ENCODE measurements at places on chromosomes 3 and 15.

DNA sequence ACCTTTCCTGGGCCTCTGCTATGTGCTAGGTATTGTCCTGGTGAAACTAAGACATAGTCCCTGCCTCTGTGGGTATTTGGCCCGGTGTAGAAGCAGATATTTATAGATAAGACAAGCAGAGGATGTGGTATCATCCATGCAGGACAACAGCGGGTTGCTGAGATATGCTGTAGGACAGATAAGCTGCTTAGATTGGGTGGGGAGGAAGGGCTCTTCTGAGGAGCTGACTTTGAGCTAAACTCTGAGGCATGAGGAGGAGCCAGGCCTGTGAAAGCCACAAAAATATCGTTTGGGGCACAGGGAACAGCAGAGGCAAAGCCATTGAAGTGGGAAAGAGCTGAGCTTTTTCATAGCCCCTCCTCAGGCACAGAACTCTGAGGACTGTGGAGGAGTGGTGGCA lies 492.5 kb upstream of the CFAP20DC start:
- DNase-seq: no peak

DNA sequence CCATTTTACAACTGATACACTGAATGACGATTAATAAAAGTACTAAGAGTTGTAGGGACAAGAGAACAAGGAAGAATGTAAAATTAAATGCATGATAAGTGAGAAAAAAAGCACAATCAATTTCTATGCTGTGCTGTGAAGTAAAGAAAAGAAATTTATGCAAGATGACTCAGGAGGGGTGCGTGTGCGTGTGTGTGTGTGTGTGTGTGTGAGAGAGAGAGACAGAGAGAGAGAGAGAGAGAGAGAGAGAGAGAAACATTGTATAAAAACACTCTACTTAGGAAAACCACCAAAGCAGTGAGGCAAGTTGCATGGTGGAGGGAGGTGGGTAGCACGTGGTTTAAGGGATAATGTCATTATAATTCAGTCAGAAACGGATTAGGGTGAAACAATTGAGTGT lies 580.8 kb upstream of the ALCAM start:
- no peak for DNase-seq

- no peak for DNase-seq
These were observed 19.5 kb downstream of the PLXNB1 start for GRCh38 chr3:48410205-48411040.

DNA sequence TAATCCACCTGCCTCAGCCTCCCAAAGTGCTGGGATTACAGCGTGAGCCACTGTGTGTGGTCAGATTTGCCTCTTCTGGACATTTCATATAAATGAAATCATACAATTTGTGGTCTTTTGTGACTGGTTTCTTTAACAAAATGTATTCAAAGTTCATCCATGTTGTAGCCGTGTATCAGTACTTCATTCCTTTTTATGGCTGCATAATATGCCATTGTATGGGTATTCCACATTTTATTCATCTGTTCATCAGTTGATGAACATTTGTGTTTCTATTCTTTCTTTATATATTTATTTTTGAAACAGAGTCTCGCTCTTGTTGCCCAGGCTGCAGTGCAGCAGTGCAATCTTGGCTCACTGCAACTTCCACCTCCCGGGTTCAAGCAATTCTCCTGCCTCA lies 25.8 kb downstream of the WDR76 start:
- DNase-seq: no peak

DNA sequence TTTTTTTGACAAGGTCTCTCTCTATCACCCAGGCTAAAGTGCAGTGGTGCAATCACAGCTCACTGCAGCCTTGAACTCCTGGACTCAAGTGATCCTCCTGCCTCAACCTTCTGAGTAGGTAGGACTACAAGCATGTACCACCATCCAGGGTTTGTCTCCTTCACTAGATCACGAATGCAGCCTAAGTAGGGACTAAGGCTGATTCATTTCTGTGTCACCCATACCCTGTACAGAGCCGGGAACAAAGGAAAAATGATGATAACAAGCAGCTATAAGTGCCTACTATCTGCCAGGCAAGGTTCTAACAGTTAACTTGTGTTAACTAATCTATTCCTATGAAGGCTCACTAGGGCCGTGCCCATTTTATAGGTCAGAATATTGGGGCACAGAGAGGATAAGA lies 7.0 kb downstream of the TMEM40 start:
- no peak for DNase-seq

- no peak for DNase-seq
These were observed 277.9 kb upstream of the GADL1 start for GRCh38 chr3:31172336-31172735.

- no peak for DNase-seq
These were observed 615 bp downstream of the HES1 start for GRCh38 chr3:194136519-194137007.

DNA sequence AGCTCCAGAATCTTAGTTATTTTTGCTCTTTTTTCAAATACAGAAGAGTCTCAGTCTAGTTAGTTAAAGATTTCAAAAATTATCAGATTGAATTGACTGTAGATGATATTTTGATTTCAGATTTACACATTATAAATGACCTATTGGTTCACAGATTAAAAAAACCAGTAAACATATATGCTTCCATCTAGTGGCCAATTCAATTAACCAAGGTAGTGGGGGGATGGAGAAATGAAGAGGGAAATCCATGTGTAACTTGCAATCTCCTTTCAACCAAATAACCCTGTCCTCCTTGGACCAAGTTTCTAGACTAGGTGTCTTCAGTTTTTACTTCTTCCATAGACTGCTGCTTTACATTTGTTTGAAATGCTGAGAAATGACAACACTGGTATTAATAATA lies 789.8 kb downstream of the ROBO1 start:
- DNase-seq: no peak

DNA sequence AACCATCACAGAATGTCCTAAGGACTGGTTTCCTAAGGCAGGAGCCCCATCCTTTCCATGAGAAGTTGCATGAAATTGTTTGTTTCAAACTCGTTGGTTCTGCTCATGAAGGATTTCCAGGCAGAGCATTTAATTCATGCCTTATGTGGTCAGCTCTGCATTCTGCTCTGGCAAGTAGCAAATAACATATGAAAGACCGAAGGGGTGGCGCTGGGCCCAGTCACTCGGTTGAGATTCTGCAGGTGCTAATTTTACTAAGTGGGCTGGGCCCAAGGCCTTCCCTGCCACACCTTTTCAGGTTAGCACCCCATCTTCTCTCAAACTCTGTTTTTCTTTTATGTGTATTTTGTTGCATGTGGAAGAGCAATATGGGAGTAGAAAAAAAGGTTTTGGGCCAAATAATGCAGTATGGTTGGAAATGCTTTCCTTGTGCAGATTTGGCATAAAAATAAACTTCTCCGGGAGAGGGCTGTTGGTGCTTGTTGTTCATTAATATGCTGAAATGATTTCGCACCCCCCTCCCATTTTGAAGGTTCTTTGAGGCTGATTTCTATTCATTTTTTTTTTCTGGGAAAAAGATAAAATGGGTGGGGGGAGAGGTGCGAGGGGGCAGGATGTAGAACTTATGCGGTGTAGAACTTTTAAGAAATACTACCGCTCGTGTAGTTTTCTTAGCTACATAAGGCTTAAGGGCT lies 182.9 kb upstream of the FEZF2 start:
- no peak for DNase-seq

GRCh38 chr3:35785234-35785888 lies 146.0 kb downstream of the ARPP21 start:
- no peak for DNase-seq

DNA sequence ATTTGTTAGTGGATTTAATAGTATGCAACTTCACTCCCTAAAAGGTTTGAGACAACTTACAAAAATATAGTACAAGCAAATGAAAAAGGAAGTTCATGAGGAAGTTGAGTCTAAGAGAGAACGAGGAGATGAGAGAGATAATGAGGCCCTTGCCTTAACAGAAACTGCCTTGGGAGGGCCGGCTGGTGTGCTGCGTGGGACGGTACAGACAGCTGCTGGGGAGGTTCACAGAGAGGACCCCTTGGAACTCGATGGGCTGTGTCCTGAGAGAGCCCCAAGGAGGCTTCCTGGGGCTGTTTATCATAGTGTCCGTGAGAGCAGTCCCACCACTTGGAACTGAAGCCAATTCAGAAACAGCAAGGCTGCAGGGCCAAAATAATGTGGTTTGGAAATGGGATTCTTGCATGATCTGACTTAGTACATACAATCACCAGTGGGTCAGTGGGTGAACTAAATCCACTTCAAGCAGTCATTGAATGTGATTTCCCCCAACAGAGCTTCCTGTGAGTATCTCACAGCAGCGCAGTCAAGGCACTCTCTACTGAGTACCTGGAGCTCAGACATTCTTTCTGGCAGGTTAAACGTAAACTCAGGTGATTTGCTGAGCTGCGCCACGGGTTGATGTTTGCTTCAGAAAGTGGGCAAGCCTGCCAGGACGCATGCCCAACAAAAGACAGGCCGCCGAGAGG lies 90.8 kb downstream of the CRTC3 start:
- no peak for DNase-seq

DNA sequence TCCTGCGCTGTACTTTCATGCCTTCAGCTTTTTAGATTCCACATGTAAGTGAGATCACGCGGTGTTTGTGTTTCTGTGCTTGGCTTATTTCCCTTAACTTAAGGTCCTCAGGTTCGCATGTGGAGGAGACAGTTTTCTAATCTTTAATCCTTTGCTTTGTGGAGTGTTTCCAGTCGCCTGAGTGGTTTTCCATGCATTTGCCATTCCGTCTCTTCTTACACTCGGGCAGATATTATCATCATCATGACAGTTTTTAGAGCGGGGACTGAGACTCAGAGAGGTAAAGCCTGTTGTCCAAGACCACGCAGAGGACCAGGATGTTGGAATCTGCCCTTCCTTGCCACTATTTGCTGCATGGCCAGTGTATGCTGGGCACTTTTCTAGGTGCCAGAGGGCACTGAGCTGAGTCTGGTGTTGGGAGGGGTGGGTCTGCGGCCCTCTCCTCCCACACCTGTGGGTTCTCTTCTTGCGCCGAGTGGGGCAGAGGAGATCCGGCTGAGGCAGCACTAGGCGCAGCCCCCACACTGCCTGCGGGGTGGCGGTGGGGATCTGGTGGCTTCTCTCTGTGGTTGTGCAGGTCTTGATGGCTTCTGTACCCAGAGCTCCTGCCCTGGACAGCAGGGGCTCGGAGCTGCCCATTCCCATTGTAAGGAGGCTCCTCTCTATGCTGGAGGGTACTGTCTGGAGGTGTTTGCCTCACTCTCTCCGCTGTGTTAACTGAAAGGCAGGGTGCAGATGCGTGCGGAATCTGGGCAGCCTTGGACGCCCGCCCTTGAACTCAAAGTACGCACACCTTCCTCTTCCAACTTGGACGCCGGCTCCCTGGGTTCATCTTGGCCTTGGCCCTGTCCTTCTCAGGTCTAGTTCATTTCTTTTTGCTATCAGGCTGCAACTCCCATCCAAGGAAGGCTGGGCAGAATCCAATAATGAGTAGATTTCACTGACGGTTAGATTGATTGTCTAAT lies 156.0 kb upstream of the RGMA start:
- no peak for DNase-seq

GRCh38 chr3:42177801-42178150 lies 86.6 kb downstream of the TRAK1 start:
- DNase-seq: no peak

DNA sequence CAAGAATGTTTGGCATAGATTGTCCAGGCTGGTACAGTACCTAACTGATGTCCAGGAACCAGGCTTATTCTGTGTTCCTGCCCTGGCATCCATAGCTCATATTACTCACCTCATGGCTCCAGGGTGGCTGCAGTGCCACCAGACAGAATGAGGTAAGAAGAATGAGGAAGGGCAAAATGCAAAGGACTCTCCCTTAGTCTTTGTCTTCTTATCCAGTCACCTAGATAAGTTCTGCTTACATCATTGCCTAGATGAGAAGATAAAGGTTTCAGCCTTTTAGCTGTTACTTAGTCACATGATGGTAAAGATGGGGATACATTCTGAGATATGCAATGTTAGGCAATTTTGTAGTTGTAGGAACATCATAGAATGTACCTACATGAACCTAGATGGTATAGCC lies 45.8 kb downstream of the CHP1 start:
- no peak for DNase-seq

DNA sequence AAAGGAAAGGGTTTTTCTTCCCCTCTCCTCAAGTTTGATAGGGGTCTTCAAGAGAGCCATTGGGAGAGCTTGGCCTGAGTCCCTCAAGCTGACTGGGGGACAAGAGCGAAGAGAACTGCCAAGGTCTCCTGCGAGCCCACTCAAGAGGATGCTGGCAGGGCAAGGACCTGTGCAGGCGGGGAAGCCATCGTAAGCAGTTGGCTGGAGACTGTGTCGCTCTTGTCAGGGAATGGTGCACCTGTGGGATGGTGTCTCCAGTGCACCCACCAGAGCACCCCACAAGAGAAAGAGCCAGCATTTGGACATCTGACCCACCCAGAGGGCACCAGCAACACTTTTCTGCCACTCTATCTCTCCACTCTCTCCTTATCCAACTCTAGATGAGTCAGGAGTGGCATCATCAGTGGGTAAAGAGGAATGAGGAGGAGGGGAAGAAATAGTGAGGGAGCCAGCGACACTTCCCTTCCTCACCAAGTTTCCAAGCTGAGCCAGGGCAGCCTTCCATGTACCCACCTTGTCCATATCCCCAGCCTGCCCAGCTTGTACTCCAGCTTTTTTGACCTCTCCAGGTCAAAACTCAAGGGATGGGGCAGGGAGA lies 13.6 kb upstream of the XIRP1 start:
- DNase-seq: no peak

DNA sequence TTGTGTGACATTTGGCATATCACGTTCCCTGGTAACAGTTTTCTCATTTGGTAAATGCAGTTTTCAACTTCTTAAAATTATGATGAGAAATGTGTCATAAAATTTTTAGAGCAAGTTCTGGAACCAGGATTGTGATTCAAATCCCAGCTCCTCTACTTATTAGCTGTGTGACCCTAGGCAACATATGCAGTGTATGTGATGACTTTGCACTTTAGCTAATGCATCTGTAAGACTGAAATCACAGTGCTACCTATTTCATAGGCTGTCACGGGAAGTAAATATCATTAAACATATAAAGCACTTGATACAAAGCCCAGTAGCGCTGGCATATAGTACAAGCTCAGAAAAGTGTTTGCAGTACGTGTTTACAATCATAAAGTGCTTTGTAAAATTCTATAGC lies 419.4 kb downstream of the GRM7 start:
- no peak for DNase-seq

- DNase-seq: no peak
These were observed 70.5 kb upstream of the KLHL25 start for GRCh38 chr15:85865070-85865684.

GRCh38 chr3:143654906-143655305 lies 193.4 kb downstream of the SLC9A9 start:
- DNase-seq: no peak

DNA sequence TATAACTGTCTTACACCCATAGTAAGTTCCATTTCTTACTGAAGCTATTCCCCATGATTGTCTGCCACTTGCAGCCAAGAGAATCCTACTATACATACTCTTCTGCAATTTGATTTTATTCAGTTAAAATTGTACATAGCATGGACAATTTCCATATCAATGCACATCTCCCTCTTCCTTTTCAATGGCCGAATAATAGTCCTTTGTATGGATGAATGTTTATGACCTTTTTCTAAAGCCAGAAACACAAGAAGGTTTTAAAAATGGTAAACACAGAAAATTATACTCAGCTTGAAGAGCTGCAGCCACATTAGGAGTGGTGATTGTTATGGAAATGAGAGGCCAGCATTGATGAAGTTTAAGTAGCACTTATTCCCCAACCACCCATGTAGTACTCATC lies 8.5 kb upstream of the ERC2 start:
- DNase-seq: no peak

Data from stimulated activated CD8-positive, alpha-beta memory T cell treated with anti-CD3 and anti-CD28 coated beads, Interleukin-2, amount 100 ng/mL, for 1 hour (primary cell).